ENCODE measurements at places on chromosomes 11 and 22. TPM values are rescaled to one million over a fixed set of nuclear protein-coding genes. Genes with fewer than 3 reads are reported as not detected.

The PGR gene
- 0.01 TPM for polyA plus RNA-seq

The DDT gene
- 45.9 TPM for polyA plus RNA-seq

The CCDC15 gene
- 2.7 TPM for polyA plus RNA-seq

DNA sequence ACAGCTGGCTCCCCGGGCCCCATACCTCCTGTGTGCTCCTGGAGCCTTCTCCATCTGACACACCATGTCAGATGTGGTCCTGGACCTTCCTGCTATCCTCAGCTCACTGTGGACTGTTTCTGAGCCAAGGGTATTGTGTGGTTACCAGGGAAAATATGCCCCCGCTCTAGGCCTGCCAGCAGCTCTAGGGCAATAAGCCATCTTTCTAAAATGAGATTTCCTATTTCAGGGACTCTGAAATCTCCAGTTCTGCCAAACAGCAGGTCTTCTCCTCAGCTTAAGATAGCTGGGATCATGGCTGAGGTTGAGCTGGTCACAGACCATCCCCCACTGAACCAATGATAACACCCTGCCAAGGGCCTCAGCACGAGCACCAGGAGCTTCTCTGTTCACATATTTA, 227.6 kb downstream of the ST3GAL4 start:
- no peak for DNase-seq

DNA sequence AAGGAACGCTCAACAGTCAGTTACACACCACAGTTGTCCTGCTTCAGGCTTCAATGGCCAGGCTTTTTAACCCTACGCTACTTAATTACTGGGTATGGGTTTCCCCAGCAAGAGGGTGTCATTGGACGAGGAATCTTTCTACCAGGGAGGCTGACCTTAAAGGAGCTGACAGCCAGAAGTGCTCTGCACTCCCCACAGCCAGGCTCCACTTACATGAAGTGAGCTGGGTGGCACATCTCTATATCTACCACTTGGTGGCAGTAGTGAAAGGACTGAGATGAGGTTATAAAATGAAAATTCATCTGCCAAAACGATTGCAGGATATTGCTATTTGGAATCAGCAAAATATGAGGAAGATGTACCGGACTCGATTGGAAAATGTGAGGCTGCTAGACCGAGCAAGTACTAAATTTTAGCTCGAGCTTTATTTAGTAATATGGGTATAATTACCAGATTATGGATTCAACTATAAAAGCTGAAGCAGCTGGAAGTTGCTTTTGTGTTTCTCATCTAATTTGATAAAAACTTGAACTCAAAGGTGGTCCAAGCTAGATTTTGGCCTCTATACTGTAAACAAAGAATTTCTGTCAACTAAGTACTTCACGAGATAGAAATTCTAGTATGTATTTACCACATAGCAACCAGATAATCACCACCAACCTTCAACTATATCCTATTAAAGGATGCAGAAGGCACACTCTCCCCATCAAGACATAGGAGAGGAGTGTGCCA, 53.9 kb upstream of the CEP126 start:
- peak; percentile 69 for DNase-seq

GRCh38 chr22:36493690-36494110, 12.3 kb upstream of the TXN2 start:
- peak; percentile 47 for DNase-seq

DNA sequence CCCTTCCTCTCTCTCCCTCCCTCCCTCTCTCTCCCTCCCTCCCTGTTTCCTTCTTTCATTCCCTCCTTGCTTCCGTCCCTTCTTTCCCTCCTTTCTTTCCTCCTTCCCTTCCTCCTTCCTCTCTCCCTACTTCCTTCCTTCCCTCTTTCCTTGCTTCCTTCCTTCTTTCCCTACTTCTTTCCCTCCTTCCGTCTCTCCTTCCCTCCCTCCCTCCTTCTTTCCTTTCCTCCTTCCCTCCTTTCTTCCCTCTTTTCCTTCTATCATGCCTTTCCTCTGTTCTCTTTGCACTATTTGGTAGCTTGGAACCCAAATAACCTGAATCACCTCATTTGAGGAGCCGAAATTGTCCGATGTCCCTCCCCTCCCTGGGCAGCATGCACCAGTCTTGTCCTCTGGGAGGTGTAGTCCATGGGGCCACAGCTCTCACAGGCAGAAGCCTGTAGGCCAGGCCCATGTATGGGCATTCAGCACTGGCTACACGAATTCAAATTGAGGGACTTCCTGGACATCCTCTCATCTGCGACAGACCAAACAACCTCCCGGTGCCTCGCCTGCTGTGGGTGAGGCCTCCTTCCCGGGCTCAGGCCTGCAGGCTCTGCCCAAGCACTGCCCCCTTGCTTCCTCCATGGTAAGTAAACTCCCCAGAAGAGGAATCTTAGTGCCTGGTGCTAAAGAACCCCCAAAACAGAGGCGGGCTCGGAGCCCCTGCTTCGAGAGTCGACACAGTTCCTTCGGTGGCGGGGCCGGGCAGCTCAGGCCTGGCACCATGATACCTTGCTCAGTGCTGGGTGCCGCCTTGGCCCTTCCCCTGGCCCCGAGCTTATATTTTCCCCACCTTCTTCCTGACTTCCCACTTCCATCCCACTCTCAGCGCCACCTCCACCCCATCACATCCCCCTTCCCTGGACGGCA, 454.1 kb upstream of the CADM1 start:
- no peak for DNase-seq

GRCh38 chr11:83723999-83724398, 437.8 kb upstream of the CCDC90B start:
- peak; percentile 82 for DNase-seq

- no peak for DNase-seq
These were observed 382.7 kb downstream of the METTL15 start for GRCh38 chr11:28490773-28491382.
